Endodermal cell (in vitro differentiated cells): ENCODE measurements at places on chromosomes 6 and 20.

DNA sequence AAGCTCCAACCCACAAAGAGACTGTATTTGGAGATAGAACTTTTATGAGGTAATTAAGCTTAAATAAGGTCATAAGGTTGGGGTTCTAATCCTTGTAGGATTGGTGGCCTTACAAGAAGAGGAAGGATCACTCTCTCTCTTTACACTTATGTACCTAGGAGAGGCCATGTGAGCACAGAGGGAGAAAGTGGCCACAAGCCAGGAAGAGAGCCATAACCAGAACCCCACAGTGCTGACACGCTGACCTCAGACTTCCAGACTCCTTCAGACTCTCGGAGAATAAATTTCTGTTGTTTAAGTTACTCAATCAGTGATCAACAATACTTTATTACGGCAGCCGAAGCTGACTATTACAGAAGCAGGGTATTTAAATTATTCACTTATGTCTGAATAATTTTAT is 430.5 kb upstream of the EPHA7 start:
- DNase-seq = no peak

- DNase-seq = no peak
Observed at GRCh38 chr6:56890683-56891429, 64.1 kb upstream of the BEND6 start.

- DNase-seq = no peak
Observed at GRCh38 chr6:127094791-127095190, 23.7 kb upstream of the RSPO3 start.

DNA sequence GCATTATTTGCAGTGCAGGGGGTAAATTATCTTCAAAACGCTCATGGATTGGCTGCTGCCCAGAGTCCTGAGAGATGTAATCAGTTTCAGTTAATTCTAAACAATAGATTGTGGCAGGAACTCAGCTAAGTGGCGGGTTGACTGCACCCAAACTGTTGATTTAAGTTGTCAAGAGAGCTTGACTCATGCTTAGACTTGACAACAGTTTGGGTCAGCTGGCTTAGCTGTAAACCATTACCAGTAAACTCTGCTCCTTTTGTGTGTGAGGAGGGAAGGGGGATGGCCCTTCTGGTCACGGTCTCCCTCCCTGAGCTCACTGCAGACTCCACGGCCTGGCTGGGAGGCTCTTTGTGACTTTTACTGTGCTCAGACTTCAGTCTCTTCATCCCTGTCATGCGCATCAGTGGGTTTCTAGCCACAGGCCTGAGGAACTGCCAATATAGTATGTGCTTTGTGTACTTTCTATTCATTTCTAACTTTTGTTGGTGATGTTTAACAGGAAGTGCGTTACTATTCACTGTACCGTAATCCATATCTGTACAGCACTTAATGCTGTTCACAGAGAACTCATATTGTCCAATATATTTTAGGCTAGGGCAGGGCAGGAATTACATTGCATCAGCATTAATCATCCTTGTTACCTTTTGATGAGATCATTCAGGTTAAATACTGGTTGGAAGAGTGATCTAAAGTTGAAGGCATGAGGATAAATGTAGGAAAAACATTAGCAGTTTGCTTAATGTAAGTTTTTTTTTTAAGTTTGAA is 488.3 kb downstream of the CDKAL1 start:
- peak; percentile 62 for DNase-seq

DNA sequence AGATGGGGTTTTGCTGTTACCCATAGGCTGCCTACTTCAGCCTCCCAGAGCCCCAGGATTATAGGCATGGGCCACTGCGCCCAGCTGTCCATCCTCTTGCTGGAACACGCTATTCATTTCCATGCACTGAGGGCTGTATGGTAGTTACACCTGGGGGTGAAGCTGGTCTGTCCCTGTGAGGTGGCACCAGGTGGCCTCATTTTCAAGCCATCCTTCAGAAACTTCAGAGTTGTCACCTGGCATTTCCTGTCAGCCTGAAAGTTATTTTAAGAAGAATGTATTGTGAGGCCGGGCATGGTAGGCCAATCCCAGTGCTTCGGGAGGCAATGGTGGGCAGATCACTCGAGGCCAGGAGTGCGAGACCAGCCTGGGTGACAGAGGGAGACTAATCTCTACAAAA is 147.6 kb downstream of the DTNBP1 start:
- DNase-seq = no peak

- no peak for DNase-seq
Observed at GRCh38 chr6:118784641-118785164, 109.2 kb upstream of the ASF1A start.

GRCh38 chr6:34246563-34247391 is 2.0 kb downstream of the SMIM29 start:
- peak; percentile 89 for DNase-seq

- no peak for DNase-seq
Observed at GRCh38 chr6:85516168-85516567, 66.3 kb downstream of the NT5E start.

GRCh38 chr6:150868759-150869158 is 3.3 kb downstream of the MTHFD1L start:
- DNase-seq = no peak

DNA sequence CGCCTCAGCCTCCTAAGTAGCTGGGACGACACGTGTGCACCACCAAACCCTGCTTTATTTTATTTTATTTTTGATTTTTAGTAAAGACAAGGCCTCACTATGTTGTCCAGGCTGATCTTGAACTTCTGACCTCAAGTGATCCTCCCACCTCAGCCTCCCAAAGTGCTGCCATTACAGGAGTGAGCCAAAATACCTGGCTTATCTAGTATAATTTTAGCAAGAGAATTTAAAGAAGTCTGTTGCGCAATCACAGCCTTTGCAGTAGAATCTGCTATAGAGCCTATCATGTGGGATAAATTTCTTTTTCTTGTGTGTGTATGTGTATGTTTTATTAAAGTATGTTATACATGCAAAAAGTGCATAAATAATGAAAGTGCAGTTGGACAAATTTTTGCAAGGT is 92.1 kb upstream of the ANKEF1 start:
- no peak for DNase-seq

DNA sequence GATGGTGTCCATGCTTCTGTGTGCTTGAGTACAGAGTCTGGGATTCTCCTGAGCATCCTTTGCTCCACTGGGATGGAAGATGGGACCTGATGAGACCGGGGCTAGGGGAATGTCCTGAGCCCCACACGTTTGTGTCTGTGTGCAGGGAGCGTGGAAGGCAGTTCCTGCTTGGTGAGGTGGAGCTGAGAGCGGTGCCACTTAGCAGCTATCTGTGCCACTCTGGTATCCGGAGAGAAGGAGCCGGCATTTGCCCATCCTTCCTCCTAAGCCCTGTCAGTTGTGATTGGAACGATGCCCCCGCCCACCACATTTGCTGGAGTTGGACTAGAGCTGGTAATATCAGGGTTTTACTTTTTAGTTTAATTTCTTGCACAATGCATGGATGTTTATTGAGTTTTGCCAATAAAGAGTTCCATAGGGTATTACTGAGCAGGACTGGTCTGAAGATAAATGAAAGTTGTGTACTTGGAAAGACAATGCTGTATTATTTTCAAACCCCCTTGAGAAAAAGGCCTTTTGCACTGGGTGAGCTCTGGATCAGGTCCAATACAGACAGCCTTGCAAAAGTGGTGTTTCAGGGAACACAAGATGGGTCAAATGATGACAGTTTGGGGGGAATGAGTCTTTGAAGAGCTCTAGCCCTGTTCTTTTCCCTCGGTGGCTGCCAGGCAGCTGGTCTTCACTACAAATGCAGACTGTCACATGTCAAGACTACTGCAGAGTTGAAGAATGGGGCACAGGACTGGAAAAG is 130.8 kb downstream of the SYCP2 start:
- no peak for DNase-seq

GRCh38 chr6:17885889-17886576 is 101.4 kb downstream of the KIF13A start:
- no peak for DNase-seq

GRCh38 chr6:136647363-136647852 is 97.2 kb upstream of the MAP7 start:
- no peak for DNase-seq

- no peak for DNase-seq
Observed at GRCh38 chr6:147278891-147279290, 74.7 kb downstream of the STXBP5 start.

DNA sequence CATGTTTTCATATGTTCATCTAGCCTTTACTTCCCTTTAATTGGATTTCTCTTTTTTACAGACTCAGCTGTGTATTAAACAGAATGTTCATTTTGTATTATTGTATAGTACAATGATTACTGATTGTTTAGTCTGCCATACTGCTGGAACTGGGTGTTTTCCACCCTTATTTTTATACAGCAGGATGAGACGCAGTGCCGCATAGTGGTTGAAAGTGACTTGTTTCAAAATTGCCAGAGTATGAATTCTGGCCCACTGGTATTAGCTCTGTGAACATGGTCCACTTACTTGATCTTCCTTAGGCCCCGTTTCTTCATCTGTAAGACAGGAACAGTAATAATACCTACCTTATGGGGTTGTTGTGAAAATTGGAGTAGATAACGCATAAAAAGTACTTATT is 22.1 kb downstream of the AFDN start:
- no peak for DNase-seq

DNA sequence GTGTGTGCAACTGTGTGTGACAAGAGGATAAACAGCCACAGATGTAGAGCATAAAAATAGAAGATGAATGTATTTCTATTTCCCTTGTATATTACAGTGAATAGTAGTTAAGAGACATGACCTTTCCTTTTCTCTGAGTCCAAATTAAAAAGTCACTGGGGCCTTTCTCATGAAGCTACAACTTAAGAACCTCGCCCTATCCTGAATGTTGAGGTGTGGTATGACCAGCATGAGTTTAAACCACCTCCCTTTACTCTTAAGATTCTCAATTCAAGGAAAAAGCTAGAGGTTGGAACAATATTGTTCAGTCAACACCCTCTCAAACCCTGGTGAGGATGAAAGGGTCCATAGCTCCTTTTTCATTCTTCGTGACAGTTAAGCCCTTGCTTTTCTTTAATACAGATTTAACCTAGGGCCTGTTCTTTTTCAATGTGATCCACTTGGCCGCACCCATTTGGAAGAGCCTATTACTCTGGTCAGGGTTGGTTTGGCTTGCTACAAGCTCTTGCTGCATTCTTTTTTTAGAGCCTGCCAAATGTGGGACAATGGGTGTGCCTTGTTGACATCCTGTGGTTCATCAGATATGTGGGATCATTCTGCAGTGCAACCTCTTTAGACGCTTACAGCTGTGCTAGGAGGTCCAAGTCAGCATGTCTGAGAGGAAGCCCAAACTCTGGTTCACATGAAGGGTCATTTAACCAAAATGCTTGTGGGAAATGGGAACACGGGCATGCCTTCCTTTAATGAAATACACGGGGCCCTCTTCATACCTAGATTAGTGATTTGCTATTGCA is 290.0 kb downstream of the HAO1 start:
- no peak for DNase-seq

- DNase-seq = no peak
Observed at GRCh38 chr6:159031846-159032245, 12.9 kb downstream of the TAGAP start.
